ELF-1 (cell line): ENCODE measurements at places on chromosomes 16 and 17.

- no peak for DNase-seq
Observed at GRCh38 chr16:85999778-86000177, 100.8 kb downstream of the IRF8 start.

DNA sequence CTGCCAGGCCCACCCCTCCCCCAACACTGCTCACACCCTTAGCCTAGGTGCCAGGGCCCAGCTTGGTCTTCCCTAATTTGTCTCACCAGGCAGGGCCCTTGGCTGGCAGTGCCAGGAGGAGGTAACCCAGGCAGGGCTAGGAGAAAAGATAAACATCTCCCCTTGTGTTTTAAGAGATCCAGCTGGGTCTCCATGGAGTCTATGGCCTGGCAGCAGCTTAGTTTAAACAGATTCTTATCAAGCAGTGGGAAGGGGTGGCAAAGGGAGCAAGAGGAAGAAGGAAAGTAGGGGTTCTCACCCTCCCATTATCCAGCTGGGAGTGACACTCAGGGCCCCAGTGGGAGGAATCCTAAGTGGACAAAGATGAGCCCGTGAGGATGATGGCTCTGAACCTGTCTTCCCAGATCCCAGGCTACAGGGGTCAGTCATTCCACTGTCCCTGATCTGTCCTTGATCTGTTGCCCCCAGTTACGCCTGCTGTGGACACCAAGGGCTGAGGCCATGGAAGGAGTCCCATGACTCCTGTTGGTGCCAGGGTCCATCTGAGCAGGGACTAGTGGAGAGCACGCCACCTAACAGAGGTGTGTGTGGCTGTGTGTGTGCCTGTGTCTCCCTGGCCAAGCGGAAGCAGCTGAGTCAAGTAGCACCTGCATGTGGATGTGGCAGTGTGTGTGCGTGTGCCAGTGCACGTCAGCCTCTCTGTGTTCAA, 47.4 kb upstream of the MEIOC start:
- DNase-seq = no peak

GRCh38 chr17:64254755-64255154, 8.3 kb downstream of the TEX2 start:
- no peak for DNase-seq

DNA sequence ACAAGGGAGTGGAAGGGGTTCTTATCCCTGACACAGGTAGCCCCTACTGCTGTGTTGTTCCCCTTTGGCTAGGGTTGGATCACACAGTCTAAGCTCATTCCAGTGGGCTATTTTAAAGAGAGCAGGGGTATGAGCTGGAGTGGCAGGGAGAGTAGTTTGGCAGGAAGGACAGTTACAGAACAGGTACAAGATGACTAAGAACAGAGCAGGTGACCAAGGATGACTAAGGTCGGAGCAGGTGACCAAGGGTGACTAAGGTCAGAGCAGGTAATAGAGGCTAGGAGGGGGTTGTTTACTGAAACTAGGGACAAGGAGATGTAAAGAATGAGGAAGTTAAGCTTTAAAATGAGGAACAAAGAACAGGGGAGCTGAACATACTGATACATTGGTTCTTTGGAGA, 58.8 kb downstream of the UTP18 start:
- no peak for DNase-seq

- no peak for DNase-seq
Observed at GRCh38 chr16:78392585-78393195, 293.2 kb downstream of the WWOX start.

GRCh38 chr16:15817446-15817845, 39.4 kb downstream of the MYH11 start:
- no peak for DNase-seq

GRCh38 chr17:56545930-56546329, 47.6 kb upstream of the NOG start:
- DNase-seq = no peak

- no peak for DNase-seq
Observed at GRCh38 chr17:76725580-76726230, 701 bp downstream of the JMJD6 start.

DNA sequence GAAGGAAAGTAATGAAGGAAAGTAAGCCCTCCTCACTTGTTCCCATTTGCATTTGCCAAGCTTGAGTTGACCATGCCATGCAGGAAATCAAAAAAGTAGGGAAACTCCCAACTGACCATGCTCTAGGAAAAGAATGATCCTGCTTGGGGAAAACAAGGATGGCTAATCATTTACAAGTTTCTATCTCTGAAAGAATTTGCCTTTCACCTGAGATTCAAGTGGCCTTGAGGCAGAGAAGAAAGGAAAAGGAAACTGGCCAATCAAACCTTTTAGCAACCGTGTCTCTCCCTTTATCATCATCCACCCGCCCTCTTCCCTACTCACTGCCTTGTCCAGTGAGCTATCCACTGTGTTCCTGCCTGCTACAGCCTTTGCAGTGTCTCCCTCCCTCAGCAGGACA, 757.2 kb upstream of the SOX9 start:
- no peak for DNase-seq

GRCh38 chr17:17506181-17506741, 10.1 kb upstream of the RASD1 start:
- no peak for DNase-seq

- DNase-seq = no peak
Observed at GRCh38 chr16:56669840-56670619, 416 bp downstream of the MT1H start.

GRCh38 chr17:73783945-73784603, 139.8 kb upstream of the SDK2 start:
- no peak for DNase-seq

- DNase-seq = peak; percentile 64
Observed at GRCh38 chr17:65198653-65199382, 61.6 kb downstream of the RGS9 start.

DNA sequence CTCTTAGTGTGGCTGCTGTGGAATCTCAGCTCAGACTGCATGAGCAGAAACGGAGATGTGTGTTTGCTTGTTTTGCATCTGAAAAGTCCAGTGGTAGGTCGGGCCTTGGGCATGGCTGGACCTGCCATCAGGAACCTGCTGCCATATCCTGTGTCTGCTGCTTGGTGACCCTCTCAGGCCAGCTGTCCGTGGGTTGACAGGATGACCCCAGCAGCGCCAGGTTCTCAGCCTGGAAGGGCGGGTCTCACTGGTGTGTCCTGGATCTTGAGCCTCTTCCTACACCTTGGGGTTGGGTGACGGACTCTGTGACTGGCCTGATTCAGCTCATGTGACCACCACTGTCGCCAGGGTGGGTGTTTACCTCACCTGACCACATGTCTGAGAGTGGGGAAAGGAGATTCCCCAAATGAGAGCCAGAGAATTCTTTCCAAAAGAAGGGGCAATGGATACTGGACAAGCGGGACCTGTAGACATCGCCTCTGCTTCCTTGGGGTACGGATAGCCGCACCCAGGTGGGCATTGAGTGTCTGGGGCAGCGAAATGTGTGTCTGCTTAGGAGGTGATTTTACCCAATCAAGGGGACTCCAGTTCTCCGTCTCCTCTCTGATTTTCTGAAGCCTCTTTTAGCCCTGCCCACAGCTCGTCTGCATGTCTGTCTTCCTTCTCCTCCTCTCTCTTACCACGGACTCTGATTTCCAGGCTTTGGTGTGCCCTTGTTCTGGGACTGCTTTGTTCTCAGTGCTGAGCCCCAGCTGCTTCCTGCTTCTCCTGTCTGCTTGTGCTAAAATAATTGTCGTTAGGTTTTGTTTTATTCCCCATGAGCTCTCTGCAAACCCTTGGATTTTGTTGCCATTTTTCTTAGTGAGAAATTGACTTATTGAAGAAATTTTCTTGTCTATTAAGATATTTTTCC, 399.7 kb downstream of the CPPED1 start:
- no peak for DNase-seq

- no peak for DNase-seq
Observed at GRCh38 chr16:62903961-62904502, 867.8 kb upstream of the CDH8 start.

DNA sequence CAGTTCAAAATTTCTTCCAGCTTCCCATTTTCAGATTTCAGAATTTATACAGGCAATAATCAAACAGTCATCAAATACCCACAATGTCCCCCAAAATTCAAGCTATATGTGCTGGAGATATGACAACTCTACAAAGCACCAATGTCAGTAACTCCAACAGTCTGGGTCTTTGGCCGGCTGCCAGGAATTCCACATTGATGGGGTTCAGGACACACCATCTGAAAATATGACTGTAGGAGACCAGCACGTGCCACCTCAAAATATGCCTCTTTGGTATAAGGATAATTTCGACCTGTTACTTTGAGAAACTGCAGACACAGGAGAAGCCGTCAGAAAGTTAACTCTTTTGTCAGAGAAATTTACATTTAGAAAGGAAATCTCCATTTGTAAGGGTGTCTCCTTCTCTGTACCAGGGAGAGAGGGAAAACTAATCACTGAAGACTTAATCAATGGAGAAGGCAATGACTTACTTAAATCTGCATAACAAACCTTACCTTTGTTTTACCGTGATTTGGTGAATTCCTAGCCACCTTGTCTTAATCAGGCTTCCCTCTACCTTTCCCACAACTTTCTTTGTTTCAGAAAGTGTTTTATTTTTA, 594.3 kb upstream of the CDH5 start:
- DNase-seq = peak; percentile 24

DNA sequence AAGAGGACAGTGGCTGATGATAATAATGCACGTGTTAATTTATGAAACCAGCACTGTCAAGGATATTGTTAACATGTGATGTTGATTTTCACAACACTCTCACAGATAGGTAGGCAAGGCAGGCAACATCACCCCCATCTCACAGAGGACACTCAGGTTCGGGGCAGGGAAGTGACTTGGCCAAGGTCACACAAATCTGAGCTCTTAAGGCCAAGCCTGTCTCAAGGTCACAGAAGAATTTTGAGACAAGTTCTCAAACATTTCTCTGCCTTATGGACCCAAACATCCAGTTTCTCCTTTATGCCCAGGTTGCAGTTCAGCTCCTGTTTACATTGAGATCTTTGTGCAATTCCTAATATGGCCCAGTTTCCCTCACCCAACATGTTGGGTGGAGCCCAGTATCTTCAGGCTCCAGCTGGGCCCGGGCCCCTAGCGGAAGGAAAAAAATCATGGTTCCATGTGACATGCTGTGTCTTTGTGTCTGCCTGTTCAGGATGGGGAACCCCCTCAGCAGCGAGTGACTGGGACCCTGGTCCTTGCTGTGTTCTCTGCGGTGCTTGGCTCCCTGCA, 1.3 kb downstream of the SLC2A4 start:
- no peak for DNase-seq

DNA sequence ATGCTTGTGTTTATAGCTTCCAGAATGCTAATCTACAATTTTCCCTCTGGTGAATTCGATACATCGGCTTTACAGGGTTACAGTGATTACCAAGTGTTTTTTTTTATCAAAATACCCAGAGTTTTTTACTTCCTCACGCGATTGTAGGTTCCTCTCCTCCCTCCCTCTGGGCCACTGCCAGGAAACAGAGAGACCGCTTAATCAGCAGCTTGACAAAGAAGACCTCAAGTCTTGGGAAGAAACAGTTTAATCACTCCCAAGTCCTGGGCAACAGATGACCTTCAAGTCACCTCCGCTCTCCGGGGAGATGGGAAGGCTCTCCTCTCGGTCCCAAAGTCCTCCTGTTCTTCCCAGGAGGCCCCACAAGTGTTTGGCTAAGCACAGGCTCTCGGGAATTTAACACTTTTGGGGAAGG, 23.5 kb downstream of the SMTNL2 start:
- peak; percentile 28 for DNase-seq

DNA sequence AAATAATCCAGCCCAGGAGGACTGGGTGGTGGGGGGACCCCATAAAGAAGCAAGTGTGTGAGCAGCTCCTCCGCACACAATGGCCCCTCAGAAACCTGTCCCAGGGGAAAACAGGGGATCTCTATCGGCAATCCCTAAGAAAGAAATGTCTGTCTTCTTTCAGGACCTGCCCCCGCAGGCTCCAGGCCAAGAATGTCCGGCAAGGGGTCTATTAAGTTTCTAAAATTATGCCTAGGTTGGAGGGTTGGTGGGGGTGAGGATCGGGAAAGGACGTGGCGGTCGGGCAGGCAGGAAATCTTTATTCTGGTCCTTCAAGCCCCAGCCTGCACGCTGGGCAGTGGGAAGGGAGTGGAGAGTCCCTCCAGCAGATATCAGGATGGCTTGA, 23.4 kb upstream of the LITAF start:
- DNase-seq = no peak

DNA sequence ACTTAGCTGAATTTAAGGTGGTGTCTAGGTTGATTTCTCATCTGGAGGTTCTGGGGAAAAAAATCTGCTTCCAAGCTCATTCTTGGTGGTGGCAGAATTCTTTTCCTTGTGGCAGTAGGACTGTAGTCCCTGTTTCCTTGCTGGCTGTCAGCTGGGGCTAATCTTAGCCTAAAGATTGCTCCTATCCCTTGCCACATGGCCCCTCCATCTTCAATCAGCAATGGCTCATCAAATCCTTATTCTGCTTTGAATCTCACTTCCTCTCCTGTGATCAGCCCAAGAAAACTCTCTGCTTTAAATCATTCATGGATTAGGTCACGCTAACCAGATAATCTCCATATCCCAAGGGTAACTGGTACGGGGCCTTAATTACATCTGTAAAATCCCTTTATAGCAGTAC, 6.6 kb downstream of the FAM20A start:
- no peak for DNase-seq

DNA sequence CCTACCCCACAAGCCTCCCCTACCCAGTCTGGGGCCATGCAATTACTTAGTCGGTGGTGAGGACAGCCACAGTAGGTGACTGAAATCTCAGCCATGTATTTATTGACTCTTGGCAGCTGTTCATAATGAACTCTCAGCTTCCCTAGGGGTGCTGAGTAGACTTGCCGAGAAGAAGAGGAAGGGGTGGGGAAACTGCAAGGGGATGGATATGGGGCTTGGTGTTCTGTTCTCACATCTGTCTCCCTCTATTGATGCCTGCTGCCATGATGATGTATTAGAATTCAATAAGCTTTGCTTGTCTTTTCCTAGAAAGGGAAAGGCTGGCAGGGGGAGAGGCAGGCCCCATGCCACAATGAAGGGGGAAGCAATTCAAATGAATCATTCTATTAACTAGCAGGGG, 112.9 kb downstream of the GP2 start:
- no peak for DNase-seq

DNA sequence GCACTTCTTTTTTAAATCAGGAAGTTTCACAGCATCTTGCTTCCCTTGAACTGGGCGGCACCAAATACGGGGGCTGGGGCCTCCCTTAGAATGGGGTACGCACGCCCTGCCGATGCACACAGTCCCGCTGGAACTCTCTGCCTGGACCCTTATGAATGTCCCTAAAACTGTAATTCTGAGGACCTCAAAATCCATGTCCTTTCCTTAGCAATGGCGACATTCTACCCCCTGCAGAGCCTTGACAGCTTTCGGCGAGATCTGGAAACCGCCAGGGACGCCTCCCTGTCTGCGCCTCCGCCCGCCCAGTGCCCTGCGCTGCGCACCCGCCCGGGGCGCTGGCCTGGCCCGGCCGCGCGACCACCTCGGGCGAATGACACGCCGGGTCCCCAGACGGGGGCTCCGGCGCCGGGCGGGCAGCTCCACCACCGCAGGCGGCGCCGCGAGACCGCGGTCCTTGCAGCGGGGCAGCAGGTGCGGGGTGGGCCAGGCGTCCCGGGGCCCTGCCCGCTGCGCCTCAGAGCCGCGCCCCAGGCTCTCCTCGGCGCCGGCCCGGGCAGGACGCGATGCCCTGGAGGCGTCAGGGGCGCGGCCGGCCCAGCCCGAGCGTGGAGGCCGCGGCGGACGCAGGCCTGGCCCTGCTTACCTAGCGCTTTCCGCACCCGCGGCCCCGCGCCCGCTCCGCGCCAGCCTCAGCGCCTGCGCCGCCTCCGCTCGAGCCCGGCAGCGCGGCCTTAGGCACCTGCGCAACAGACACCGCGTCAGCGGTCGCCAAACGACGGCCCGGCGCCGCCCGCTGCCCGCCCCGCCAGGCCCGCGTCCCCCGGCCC, 548 bp downstream of the HAGH start:
- peak; percentile 26 for DNase-seq
